ENCODE measurements at places on chromosomes 7 and 10. TPM values are rescaled to one million over a fixed set of nuclear protein-coding genes. Genes with fewer than 3 reads are reported as not detected.

SLC39A12 gene
- not detected for total RNA-seq

FAM221A gene
- total RNA-seq: 10.8 TPM

TFEC gene
- 33.1 TPM for total RNA-seq

DPYSL4 gene
- 0.22 TPM for total RNA-seq

SAP25 gene
- total RNA-seq: 51.7 TPM

FXYD4 gene
- not detected for total RNA-seq

SPAM1 gene
- not detected for total RNA-seq

RHOBTB1 gene
- 1.1 TPM for total RNA-seq

DNA sequence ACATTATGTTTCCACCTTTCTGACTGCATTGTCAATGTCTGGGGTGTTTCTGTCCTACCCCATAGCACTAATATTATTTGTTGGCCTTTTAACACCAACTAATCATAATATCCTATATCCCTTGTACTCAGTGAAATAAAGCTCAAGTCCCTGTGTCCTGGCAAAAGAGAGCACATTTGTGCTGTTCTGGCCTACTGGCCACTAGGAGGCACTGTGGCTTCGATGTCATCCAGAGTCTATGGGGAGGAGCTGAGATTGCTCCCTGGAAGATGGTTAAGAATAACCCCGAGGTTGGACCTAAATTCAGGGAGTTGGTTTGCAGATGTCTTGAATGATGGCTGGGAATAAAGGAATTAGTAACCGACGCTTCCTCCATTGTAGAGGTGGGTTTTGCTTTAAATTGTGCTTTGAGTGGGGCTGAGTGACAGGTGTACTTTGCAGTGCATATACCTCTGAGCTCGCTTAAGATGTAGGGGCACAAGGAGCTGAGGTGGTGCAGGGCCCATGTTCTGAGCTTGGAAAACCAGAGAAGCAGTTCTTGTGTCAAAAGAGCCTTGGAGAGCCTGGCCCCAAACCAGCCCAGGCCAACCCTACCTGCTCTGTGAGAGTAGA lies 191.2 kb upstream of the PRSS1 start:
- no peaks in the 10 kb centered on the region for H3K36me3 ChIP-seq
- peaks cover 15% of the 10 kb centered on the region for H3K27me3 ChIP-seq
- no peaks in the 10 kb centered on the region for H3K4me1 ChIP-seq
- peak; percentile 46 for DNase-seq

- DNase-seq: no peak
- H3K27me3 ChIP-seq: peaks cover 5% of the 10 kb centered on the region
- H3K27ac ChIP-seq: no peak overlapping the region
- H3K4me3 ChIP-seq: no peak overlapping the region
Observed at GRCh38 chr7:44290252-44290620, 35.2 kb downstream of the CAMK2B start.

GRCh38 chr10:4549139-4549653 lies 276.8 kb upstream of the AKR1E2 start:
- H3K27me3 ChIP-seq: no peaks in the 10 kb centered on the region
- no peak for DNase-seq
- no peaks in the 10 kb centered on the region for H3K36me3 ChIP-seq
- no peaks in the 10 kb centered on the region for H3K4me1 ChIP-seq

DNA sequence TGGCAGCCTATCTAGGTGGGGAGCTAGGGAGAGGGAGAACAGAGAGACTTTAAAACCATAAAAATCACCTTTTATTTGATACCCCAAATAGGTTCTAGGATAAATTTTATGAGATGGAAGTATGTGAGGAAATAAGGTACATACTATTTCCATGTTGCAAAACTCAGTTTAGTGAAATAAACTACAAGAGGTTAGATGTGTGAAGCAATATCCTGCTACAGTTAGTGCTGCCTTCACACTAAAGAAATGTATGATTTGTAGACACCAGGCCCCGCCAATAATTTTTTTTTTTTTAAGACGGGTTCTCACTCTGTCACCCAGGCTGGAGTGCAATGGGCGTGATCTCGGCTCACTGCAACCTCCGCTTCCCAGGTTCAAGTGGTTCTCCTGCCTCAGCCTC lies 34.4 kb upstream of the RSBN1L start:
- H3K27ac ChIP-seq: no peak overlapping the region
- H3K36me3 ChIP-seq: no peaks in the 10 kb centered on the region
- no peaks in the 10 kb centered on the region for H3K27me3 ChIP-seq
- no peak overlapping the region for H3K4me3 ChIP-seq
- no peak for DNase-seq
- H3K4me1 ChIP-seq: no peaks in the 10 kb centered on the region

DNA sequence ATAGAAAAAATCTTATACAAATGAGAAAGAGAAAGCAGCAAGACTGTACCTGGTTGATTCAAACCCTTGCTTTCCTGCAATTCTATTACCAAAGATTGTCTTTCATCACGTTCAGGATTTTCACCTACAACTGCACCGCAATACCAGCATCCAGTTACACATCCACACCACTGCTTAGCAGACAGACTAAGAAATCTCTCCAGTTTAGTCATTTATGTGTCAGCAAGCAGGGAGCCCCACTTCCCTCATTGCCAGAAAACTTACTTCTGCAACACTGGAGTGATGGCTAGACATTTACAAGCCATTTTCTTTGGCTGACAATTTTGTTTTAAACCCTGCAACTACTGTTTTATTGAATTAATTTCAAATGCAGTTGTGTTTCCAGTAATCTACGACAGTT lies 359.6 kb upstream of the MEOX2 start:
- no peak overlapping the region for H3K27ac ChIP-seq
- H3K4me1 ChIP-seq: no peaks in the 10 kb centered on the region
- H3K27me3 ChIP-seq: no peaks in the 10 kb centered on the region
- H3K36me3 ChIP-seq: no peaks in the 10 kb centered on the region

DNA sequence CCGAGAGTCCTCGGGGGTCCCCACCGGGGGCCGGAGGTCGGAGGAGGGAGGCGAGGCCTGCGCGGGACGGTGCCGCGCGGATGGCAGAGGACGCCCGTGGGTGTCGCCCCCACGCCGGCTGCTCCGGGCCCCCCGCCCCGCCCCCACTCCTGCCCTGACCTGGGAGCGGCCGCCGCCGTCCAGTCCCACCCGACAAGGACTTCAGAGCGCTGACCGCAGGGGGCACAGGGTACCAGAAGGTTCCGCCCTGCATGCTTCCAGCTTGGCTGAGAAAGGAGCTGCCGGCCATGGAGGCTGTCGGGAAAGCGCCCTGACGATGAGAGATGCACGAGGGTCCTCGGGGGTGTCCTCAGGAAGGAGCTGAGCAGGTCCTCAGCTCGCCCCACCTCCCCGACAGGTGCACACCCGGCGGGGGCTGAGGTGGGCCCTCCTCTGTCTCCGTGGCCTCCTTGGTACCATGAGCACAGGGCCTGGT lies 57.0 kb upstream of the DNAJB6 start:
- no peaks in the 10 kb centered on the region for H3K36me3 ChIP-seq
- no peaks in the 10 kb centered on the region for H3K27me3 ChIP-seq
- no peak for DNase-seq

DNA sequence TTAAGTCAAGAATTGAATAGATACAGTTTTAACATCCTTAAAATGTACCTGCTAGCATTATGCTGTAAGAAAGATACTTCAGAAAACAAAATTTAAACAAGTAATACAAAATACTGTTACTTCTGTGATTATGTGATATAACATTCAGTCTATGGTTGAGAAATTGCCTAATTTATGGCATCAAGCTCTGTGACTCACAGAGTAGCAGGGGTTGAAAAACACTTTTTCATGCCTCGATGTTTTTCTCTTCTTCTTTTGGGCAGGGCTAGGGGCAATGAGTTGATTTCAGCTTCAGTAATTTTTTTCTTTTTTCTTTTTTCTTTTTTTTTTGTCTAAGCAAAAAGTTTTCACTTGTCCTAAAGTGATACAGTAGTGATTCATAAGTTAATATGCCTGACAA lies 209.2 kb downstream of the MBL2 start:
- no peak overlapping the region for H3K27ac ChIP-seq
- no peaks in the 10 kb centered on the region for H3K27me3 ChIP-seq
- no peak overlapping the region for H3K4me3 ChIP-seq
- DNase-seq: no peak
- H3K4me1 ChIP-seq: no peaks in the 10 kb centered on the region

GRCh38 chr10:98758463-98758862 lies 311.7 kb upstream of the HPS1 start:
- no peaks in the 10 kb centered on the region for H3K27me3 ChIP-seq
- H3K36me3 ChIP-seq: no peaks in the 10 kb centered on the region
- H3K27ac ChIP-seq: no peak overlapping the region
- H3K4me1 ChIP-seq: no peaks in the 10 kb centered on the region
- H3K4me3 ChIP-seq: no peak overlapping the region
- no peak for DNase-seq

- no peaks in the 10 kb centered on the region for H3K36me3 ChIP-seq
- H3K27ac ChIP-seq: no peak overlapping the region
- peaks cover 10% of the 10 kb centered on the region for H3K4me1 ChIP-seq
- H3K27me3 ChIP-seq: no peaks in the 10 kb centered on the region
- no peak for DNase-seq
- H3K4me3 ChIP-seq: no peak overlapping the region
Observed at GRCh38 chr10:106931159-106931852, 233.2 kb downstream of the SORCS1 start.

GRCh38 chr7:134514663-134515062 lies 12.7 kb upstream of the AKR1B10 start:
- peak; percentile 74 for DNase-seq
- H3K27me3 ChIP-seq: no peaks in the 10 kb centered on the region
- no peaks in the 10 kb centered on the region for H3K36me3 ChIP-seq
- no peak overlapping the region for H3K27ac ChIP-seq
- H3K4me3 ChIP-seq: no peak overlapping the region

- no peaks in the 10 kb centered on the region for H3K4me1 ChIP-seq
- H3K36me3 ChIP-seq: peaks cover 4% of the 10 kb centered on the region
- no peak overlapping the region for H3K27ac ChIP-seq
- DNase-seq: no peak
Observed at GRCh38 chr10:46236941-46237681, 49.7 kb upstream of the ANTXRL start.

GRCh38 chr7:38425509-38425908 lies 152.1 kb upstream of the TARP start:
- peak overlapping the region; percentile 40 for H3K27ac ChIP-seq
- H3K27me3 ChIP-seq: no peaks in the 10 kb centered on the region
- no peaks in the 10 kb centered on the region for H3K36me3 ChIP-seq
- H3K4me1 ChIP-seq: peaks cover 40% of the 10 kb centered on the region
- DNase-seq: peak; percentile 59

DNA sequence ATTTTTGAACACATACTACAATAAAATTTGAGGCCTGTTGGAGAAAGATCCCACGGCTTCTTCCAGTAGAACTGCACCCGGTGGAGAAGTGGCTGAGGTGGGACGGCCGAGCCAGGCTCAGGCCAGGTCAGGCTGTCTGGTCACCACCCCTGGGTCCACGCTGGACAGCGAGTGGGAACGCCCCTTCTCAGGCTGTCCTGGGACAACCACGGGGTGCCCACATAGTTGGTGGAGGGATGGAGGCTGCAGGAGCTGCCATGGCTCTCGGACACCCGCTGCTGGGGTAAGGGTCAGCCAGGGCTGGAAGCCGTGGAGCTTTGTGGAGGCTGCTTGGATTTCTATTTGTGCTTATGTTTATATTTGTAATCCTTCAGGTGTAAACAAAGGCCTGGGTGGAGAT lies 206.5 kb downstream of the DNAJB6 start:
- no peak overlapping the region for H3K4me3 ChIP-seq
- no peak overlapping the region for H3K27ac ChIP-seq
- H3K36me3 ChIP-seq: no peaks in the 10 kb centered on the region
- DNase-seq: no peak
- no peaks in the 10 kb centered on the region for H3K27me3 ChIP-seq

- no peaks in the 10 kb centered on the region for H3K36me3 ChIP-seq
- H3K4me1 ChIP-seq: no peaks in the 10 kb centered on the region
- no peak overlapping the region for H3K4me3 ChIP-seq
- no peak overlapping the region for H3K27ac ChIP-seq
Observed at GRCh38 chr7:140314573-140315480, 83.5 kb downstream of the SLC37A3 start.

DNA sequence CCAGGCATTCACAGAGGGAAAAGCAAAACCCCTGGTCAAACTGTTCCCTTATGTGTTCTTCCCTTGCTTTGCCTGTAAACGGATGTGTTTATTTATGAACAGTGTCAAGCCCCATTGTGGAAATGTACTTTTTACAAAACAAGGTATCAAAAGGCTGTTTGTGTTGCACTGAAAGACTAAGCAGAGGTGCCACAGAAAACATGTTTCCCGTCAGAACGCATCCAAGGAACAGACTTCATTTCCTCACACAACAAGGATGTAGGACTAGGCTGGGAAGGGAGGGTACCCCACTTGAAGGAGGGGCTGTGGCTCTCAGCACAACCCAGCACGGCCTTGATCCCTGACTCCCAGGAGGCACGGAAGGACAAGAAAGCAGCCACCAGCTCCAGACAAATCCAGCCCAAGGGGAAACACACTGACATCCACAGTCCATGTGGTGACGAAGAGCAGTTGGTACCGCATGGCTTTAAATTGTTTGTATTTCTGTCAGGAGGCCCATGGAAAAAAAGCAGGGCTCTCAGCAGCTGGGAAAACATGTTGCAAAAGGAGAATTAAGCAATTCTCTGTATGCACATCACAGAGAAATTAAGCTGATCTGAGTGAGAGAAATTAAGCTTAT lies 85.6 kb downstream of the RNF216 start:
- peaks cover 6% of the 10 kb centered on the region for H3K36me3 ChIP-seq
- no peak for DNase-seq
- peak overlapping the region; percentile 45 for H3K4me3 ChIP-seq
- H3K27me3 ChIP-seq: no peaks in the 10 kb centered on the region
- H3K4me1 ChIP-seq: peaks cover 96% of the 10 kb centered on the region

- peak overlapping the region; percentile 66 for H3K4me3 ChIP-seq
- H3K4me1 ChIP-seq: peaks cover 14% of the 10 kb centered on the region
- no peaks in the 10 kb centered on the region for H3K36me3 ChIP-seq
- H3K27ac ChIP-seq: no peak overlapping the region
- no peaks in the 10 kb centered on the region for H3K27me3 ChIP-seq
Observed at GRCh38 chr10:100345570-100346330, 1.3 kb upstream of the SCD start.

- H3K27me3 ChIP-seq: no peaks in the 10 kb centered on the region
- no peaks in the 10 kb centered on the region for H3K4me1 ChIP-seq
- H3K4me3 ChIP-seq: no peak overlapping the region
- DNase-seq: no peak
- H3K27ac ChIP-seq: no peak overlapping the region
- H3K36me3 ChIP-seq: peaks cover 2% of the 10 kb centered on the region
Observed at GRCh38 chr10:68506411-68506810, 20.9 kb downstream of the SLC25A16 start.

- H3K4me3 ChIP-seq: no peak overlapping the region
- H3K27ac ChIP-seq: no peak overlapping the region
- no peaks in the 10 kb centered on the region for H3K27me3 ChIP-seq
Observed at GRCh38 chr10:1217661-1218060, 161.5 kb downstream of the WDR37 start.

GRCh38 chr10:128860574-128860973 lies 606.5 kb upstream of the MGMT start:
- no peak overlapping the region for H3K27ac ChIP-seq
- H3K27me3 ChIP-seq: no peaks in the 10 kb centered on the region
- no peak overlapping the region for H3K4me3 ChIP-seq
- no peak for DNase-seq
- H3K4me1 ChIP-seq: no peaks in the 10 kb centered on the region

DNA sequence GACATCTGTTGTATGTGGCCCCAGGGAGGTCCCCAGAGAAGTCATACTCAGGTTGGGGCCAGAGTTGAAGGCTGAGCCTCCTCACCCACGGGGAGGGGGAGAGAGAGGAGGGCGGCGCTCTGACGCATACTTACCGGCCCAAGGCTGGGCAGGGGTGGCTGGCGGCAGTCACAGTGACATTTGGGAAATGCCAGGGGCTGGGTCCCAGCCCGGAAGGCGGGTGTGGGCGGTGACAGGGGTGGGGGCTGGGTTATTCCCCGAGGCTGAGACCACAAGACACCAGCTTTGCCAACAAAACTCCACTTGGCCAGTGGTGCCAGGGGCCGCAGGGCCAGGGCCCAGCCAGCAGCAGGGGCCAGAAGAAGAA lies 41.1 kb downstream of the RASGEF1A start:
- peaks cover 13% of the 10 kb centered on the region for H3K4me1 ChIP-seq
- H3K27ac ChIP-seq: no peak overlapping the region
- DNase-seq: no peak
- no peak overlapping the region for H3K4me3 ChIP-seq
